ENCODE measurements at places on chromosomes 13 and 19. TPM values are rescaled to one million over a fixed set of nuclear protein-coding genes. Genes with fewer than 3 reads are reported as not detected.

DNA sequence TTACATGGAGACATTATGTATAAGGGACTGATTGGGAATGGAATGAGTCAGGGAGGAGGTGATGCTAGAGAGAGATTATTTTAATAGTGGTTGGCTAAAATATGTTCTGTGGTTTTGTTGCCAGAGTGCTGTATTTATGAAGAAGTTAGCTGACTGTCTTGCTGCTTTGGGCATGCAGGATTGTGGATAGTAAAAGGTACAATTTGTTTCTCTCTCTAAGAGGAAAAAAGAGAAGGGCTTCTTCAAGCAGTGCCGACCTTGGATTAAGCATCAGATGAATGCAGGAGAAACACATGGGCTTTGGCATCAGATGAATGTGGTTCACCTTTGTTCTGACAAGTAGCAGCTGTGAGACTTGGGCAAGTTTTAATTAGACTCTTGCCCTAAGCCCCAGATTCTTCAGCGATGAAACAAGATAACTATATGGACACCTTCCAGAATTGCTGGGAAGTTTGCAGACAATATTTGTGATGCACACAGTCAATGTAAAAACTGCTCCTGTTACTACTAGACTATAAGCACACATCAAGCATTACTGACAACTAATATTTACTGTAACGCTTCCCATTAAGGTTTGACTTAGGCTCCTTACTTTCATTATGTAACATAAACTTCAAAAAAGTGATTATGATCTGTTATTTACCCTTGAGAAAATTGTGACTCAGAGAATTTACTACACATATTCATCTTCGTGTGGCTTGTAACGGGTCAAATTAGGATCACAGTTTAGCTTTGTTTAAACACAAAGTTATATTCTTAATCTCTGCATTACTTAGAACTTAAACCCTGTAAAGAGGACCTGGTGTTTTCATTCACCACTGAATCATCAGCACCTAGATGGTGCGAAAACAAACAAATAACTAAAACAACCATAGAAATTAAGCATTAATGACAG lies 824.0 kb downstream of the PCDH9 start:
- DNase-seq = no peak

DNA sequence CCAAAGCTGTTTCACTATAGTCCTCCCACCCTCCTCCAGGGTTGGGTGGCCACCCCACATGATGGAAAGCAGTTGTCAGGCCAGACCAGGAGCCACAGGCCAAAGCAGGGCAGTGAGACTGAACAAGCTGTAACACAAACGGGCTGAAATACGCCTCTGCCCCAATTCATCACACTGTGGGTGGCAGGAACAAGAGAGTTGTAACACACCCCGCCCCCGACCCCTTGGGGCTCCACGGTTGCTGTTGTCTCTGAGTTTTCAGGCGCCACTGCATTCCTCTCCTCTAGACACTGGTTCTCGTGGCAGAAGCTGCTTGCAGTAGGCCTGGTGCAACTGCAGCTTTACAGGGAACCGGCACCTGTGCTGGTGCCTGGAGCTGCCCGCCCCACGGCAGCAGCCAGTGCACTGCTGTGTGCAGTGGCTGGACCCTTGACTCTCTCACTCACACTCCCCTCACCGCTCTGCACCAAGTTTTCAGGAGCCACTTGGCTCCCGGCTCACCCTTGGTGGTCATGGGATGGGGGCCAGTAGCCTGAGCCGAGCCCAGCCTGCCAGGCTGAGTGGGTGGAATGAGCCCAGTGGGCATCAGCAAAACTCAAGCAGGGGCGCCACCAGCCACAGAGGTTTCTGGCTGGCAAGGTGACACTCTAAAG lies 1314.5 kb upstream of the MIR17HG start:
- no peak for DNase-seq

DNA sequence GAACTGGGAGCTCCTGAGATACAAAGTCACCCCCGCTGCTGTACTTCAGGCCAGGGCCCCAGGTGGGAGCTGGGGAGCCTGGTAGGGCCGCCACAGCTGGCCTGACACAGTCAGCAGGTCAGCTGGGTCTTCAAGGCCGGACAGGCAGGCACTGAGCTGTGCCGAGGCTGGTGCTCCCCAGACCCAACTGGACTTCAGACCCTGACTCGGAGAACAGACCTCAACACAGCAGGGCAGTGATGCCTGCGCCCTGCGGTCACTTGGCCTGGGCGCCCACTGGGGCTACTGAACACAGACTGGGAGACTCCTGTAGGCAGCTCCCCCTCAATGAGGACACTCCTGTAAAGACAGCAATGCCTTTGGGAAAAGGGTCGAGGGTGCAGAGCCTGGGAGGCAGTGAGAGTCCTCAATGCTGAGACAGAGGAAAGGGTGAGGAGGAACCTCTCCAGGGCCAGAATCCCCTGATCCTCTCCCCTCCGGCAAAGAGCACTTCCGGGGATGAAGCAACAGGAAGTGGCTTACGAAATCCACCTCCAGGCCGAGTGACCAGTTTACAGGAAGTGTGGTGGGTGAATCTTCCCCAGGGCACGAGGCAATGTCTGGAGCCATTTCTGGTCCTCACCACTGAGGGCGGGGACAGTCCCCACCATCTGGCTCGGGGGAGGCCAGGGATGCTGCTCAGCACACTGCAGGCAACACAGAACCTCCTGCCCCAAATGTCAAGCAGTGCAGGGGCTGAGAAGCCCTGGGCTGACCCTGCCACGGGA lies 40.8 kb upstream of the ISYNA1 start:
- peak; percentile 83 for DNase-seq

DNA sequence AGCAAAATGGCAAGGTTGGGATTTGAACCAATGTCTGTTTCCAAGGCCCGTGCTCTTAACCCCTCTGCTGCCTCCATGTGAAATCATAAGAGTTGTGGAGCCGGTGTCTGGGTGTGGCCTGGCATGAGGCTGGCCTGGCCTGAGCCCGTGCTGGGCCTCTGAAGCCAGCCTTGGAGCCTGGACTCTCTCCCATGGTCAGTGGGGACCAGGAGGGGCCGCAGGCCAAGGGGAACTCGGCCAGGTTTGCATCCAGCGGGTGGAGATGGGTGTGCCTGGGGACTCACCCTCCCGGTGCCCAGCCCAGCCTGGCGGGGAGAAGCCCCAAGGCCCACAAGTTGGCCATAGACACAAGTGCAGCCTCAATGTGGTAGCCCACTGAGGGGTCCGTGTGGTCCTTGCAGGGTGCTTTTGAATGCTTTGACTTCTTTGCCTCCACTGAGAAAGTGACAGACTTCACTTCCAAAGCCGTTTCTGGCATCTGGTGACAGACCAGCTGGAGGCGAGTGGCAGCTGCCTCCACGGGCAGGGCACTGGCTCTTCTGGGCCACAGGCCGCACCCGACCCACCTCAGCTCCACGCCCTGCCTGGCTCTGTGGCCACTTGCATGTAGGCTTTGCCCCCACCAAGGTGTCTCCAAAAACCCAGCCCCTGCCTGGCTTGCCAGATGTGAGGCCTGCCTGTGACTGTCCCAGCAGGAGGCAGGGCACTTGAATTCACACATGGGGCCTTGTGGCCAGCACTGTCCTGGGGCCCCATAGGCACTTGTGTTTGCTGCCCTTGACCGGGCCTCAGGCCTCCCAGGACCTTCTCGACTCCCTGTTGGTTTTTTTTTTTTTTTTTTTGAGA lies 26.2 kb upstream of the NCCRP1 start:
- no peak for DNase-seq

- DNase-seq = no peak
Observed at GRCh38 chr13:73508841-73509240, 450.0 kb downstream of the KLF5 start.

DNA sequence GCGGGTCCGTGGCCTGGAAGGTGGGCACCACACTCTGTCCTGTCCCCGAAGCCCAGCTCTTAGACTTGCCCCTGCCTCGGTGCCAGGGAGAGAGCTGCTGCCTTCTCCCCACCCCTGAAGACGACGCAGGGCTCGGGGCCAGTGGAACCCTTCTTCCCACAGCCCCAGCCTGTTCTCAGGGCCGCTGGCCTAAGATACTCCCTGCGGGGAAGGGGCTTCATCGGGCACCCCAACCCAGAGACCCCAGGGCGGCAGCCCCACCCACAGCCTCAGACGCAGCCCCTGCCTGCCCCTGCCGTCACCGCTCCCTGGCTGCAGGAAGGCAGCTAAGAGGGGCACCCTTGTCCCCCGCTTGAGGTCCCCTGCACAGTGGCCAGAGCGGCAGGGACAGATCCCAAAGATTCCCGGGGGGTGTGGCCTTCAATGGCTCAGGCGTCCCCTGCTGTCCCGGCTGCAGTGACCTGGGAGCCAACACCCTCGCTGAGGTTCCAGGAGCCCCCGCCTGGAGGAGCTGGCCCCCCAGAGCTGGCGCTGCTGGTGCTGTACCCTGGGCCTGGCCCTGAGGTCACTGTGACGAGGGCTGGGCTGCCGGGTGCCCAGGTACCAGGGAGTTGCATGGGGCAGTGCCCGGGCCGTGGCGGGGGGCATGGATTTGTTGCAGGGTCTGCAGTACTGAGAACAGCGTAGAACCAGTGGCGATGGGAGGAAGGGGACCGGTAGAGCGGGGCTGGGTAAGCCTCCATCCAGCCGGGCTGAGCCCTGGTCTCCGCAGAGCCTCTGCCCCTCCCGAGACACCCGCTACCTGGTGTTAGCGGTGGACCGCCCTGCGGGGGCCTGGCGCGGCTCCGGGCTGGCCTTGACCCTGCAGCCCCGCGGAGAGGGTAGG lies 1.0 kb downstream of the AMH start:
- DNase-seq = no peak

GRCh38 chr13:90362707-90363106 lies 984.8 kb upstream of the MIR17HG start:
- no peak for DNase-seq

Gene SMIM17
- total RNA-seq = not detected

Gene ZNF154
- not detected for total RNA-seq
